ENCODE measurements at places on chromosomes 2 and 18. TPM values are rescaled to one million over a fixed set of nuclear protein-coding genes. Genes with fewer than 3 reads are reported as not detected.

Gene RASGRP3
- 234 TPM for total RNA-seq

Gene TFPI
- 2,580 TPM for total RNA-seq

Gene RAD51AP2
- total RNA-seq: not detected

Gene GNLY
- not detected for total RNA-seq

Gene SATB2
- 1.4 TPM for total RNA-seq

Gene SRD5A2
- not detected for total RNA-seq

Gene SERPINB13
- total RNA-seq: not detected

Gene AGAP1
- 3.0 TPM for total RNA-seq

Gene IMPACT
- total RNA-seq: 28.0 TPM

Gene SERPINB10
- not detected for total RNA-seq

Gene REEP1
- 17.7 TPM for total RNA-seq

Gene IL36A
- not detected for total RNA-seq

Gene CASP8
- total RNA-seq: 8.8 TPM

Gene FAHD2B
- 8.6 TPM for total RNA-seq

Gene ANKAR
- total RNA-seq: 8.3 TPM

Gene ZC3H15
- total RNA-seq: 68.8 TPM

Gene TMEM198
- total RNA-seq: under 0.01 TPM

Gene HTR2B
- 1.5 TPM for total RNA-seq

Gene GCG
- not detected for total RNA-seq

Gene IL36G
- not detected for total RNA-seq

Gene CCBE1
- 0.09 TPM for total RNA-seq

Gene L3MBTL4
- 8.8 TPM for total RNA-seq

Gene SPEG
- total RNA-seq: not detected

All from dermis lymphatic vessel endothelial cell (primary cell).